SJCRH30 (cell line): ENCODE measurements at places on chromosomes 7 and 10.
A peak's percentile ranks its signal among the peaks of the same experiment; 100 is the strongest.

DNA sequence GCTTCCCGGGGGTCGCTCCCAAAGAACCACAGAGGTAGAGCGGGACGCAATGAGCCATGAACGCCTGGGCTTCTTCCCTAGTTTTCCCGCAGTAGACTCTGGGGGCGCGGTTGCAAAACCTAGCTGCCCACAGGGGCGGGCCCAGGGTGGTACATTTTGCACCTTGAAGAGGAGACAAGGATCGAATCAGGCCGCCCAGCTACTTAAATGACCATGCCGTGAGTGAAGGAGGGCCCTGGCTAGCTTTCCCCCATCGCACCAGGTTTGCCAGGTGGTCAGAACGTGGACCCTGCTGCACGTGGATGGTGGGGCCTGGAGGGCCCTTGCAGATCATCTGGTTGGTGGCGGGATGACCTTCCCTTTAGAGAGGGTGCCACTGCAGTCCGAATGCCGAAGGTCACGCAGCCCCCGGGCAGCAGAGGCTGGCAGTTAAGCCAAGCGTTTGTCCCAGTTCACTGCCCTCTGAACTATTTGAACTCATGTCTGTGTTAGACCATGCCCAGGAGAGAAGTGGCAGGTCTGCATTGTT is 604 bp upstream of the SHTN1 start:
- DNase-seq: peak; percentile 45

DNA sequence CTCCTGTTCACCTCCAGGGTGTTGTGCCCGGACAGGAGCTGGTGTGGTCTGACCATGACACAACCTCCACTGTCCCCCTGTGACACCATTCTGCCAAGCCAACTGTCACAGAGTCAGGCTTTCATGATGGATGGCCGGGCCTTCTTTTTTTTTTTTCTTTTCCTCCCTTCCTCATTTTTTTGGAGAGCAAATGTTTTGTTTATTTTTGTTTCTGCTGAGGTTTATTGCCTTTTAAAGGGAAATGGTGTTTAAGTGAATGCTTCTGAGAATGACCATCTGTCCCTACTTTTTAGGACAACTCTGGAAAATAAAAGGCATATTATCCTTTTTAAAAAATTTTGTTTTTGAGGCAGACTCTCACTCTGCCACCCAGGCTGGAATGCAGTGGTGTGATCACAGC is 115.1 kb upstream of the NPS start:
- no peak for DNase-seq

DNA sequence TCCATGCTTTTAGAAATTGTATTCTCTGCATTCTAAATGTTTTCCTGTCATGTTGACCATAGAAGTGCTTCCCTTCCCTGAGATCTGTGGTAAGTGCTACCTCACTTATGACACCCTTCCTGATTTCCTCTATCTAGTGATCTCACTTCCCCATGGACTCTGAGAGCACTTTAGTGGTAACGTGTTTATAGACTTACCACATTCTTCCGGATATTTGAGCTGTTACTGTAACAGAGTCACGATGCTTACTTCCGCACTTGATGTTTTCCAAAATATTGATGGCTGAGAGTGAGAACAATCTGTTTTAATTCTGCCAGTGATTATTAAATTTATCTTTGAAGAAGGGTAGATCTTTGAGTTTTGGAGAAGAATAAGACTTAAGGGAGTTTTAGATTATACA is 60.1 kb upstream of the NAMPT start:
- no peak for DNase-seq

DNA sequence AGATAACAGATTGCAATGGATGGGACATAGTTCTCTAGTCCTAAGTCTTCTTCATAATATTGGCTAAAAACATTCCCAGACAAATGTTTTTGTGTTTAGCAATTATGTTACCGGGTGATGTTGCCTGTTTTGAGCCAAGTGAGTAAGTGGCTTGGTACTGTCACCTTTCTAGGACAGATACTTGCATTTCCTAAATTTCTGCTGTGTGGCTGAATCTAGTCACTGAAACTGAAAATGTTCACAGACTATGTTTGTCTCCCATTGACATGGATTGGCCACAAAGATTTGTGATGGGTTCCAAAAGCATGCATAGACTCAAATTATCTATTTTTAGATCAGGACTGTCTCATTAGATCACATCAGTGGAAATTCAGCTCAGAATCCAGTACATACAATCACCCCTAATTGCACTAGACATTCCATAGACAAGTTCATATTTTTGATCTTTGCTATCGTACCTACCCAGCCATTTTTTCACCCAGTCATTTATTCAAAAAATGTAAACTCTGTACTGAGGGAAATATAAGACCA is 1222.1 kb upstream of the AUTS2 start:
- no peak for DNase-seq

- no peak for DNase-seq
These were observed 1.5 kb upstream of the LRRC4 start for GRCh38 chr7:128032605-128033235.

DNA sequence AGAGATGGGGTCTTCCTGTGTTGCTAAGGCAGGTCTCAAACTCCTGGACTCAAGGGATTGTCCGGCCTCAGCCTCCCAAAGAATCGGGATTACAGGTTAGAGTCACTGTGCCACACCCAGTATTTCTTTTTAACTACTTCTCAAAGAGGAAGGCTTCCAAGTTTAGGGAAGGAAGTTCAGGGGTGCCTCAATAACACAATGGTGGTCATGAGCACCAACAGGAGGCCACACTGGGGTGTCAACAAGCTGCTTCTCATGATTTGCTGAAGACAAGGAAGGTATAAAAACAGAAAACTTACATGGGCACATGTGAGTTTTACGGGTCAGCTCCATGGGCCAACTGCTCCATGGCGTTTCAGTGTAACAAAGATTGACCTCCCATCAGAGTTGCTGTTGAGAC is 160.5 kb downstream of the TNS3 start:
- no peak for DNase-seq

GRCh38 chr10:5575144-5575481 is 50.4 kb downstream of the CALML3 start:
- no peak for DNase-seq
